ENCODE measurements at places on chromosomes 11 and 22.

DNA sequence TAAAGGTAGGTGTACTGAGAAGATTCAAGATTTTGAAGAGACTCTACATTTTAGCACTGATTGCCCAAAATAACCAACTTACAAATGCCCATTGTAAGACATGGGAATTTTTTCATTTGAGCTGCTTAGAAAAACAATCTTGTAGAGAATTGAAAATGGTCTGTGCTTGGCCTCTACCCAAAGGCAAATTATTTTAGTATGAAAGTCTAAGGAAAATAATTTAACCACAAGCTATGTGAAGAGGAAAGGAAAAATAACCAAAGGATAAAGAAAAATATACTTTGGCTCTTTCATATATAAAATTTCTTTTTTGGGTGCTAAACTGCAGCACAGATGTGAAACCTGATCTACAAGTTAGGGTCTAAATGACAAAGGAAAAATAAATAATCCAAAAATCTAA, 54.9 kb downstream of the ME3 start:
- no peak for DNase-seq

- no peak for DNase-seq
Observed at GRCh38 chr11:102241026-102241425, 76.3 kb upstream of the BIRC3 start.

- DNase-seq: peak; percentile 48
Observed at GRCh38 chr22:17980638-17981051, 43.7 kb downstream of the MICAL3 start.

DNA sequence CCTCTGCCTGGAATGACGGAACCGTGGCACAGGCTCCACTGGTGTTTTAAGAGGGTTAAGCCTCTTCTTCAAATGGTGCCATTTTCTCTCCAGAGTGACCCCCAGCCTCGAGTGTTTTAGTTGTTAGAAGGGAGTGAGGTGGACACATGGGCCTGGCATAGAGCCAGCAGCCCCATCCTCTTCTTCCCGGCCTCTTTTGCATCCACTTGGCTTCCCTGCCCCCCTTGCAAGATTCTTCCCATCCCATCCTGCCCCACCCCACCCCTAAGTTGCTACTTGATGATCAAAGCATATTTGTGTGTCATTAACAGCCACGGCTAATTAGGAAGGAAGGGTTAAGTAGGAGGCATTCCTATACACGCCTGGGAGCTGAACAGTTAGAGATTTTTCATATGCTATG, 72.3 kb upstream of the CRYBB3 start:
- DNase-seq: no peak

DNA sequence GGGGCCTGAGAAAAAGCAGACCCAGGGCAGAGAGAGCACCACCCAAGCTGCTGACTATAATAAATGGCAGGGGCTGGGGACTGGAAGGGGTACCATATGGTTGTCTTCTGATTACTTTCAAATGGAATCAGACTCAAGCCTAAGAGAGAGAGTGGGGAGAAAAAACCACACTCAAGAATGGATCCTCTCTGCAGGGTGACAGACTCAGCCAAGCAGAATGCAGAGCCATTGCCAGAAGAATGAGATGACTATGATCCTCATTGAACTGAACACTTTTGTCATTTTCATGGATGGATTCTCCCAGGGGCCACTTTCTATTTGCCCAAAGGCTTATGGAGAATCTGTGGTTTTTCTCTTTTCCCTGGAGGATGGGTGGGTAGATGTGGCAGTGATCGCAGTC, 8.7 kb downstream of the UBASH3B start:
- no peak for DNase-seq

GRCh38 chr11:92828556-92828955, 140.9 kb upstream of the MTNR1B start:
- no peak for DNase-seq

DNA sequence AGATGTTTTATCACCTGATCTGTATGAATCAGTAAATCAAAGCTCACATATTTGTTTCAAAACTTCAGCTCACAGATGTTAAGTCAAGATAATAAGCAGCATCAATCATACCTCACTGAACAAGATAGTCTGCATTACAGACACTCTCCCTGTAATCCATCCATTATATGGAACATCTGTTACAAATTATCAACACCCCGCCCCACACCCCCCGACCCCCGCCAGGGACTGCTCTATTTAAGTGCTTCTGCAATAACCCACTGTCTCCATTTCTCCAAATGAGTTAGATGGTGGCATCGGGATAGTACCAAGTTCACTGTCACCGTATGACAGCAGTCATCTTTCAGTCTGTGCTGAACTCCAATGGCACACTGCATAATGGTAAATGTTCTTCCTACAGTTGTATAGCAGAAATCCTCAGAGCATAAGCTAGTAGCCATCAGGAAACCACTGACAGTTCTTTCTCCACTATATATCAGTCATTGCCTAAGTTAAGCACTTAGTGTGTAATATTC, 447.0 kb upstream of the ARHGAP42 start:
- no peak for DNase-seq

GRCh38 chr22:42720263-42721044, at the start of gene A4GALT:
A4GALT (minus strand) TSS chr22:42720870; CDS start chr22:42693951, 26,919 bp downstream.
- DNase-seq: peak; percentile 51

DNA sequence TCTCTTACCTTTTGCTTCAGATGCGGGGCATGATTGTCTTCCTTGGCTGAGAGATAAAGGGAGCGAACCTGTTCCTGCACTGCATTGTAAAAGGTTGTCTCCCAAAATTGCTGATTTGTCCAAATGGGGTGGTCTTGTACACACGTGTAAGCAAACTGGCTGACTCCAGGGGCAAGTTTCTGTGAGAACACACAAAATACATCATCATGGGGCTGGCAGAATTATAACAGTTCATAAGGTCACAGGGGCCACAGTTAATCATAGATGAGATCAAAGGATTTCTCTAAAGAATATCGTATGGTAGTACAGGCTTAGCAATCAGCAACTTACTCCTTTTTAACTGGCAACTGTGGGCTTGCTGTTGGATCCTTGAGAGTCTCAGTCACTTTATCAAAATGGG, 194.3 kb downstream of the SWAP70 start:
- DNase-seq: no peak

GRCh38 chr22:42868751-42869251, 11.7 kb upstream of the ARFGAP3 start:
- DNase-seq: peak; percentile 67

- peak; percentile 59 for DNase-seq
Observed at GRCh38 chr11:61126256-61126655, 24.0 kb downstream of the CD5 start.

- no peak for DNase-seq
Observed at GRCh38 chr11:71962428-71963038, 33.7 kb downstream of the RNF121 start.

- DNase-seq: peak; percentile 15
Observed at GRCh38 chr22:47304191-47304831, 541.9 kb downstream of the TBC1D22A start.

DNA sequence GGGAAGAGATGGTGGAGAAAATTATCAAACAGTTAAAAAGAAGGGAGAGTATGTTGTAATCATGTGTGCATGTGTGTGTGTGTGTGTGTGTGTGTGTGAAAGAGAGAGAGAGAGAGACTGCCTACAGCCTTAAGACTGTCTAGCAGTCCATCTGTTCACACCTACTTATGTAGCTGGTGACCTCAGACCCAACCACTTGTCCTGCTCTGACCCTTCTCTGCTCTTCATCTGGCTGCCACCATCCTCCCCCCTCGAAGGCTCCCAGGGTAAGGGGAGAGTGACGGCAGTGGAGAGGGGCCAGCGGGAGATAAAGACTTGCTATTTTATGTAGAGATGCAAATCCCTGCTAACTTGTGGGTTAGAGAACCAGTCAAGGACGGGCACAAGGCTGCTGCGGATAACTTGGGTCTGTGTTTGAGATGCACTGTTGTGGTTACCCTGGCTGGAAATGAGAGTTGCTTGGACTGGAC, 24.9 kb upstream of the GRAMD1B start:
- no peak for DNase-seq

- peak; percentile 91 for DNase-seq
Observed at GRCh38 chr11:44861849-44862557, 88.7 kb downstream of the TP53I11 start.

GRCh38 chr22:40213478-40213877, 35.8 kb downstream of the TNRC6B start:
- peak; percentile 68 for DNase-seq

DNA sequence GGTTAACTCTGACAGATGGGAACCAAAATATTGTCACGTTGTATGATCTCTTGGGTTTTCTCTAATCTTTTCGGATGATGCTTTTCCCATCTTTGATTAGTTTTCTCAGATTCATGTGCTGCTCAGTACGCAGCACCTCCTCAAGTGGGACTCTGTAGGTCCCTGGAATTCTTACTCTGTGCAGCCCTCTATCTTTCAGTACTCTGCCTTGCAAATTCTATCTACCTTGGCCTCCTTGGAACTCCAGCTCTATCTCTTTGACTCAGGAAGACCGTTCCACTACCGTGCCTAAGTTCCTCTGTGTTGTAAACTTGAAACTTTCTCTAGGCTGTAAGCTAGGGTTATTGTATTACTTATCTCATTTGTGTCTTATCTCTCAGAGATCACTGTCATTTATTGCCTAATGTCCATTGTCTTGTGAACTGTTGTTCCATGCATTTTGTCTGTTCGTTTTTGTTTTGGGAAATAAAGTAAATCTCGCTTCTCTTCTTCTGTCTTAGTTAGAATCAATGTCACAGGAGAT, 20.1 kb upstream of the CHORDC1 start:
- DNase-seq: no peak

- no peak for DNase-seq
Observed at GRCh38 chr22:46501701-46502100, 35.7 kb downstream of the CELSR1 start.

GRCh38 chr11:128404437-128404836, 182.9 kb downstream of the ETS1 start:
- DNase-seq: no peak

- peak; percentile 28 for DNase-seq
Observed at GRCh38 chr11:42407341-42407740, 904.5 kb upstream of the API5 start.

GRCh38 chr11:74838188-74838587, 89.5 kb downstream of the RNF169 start:
- no peak for DNase-seq

GRCh38 chr22:43370036-43370435, 26.9 kb upstream of the SCUBE1 start:
- peak; percentile 31 for DNase-seq

DNA sequence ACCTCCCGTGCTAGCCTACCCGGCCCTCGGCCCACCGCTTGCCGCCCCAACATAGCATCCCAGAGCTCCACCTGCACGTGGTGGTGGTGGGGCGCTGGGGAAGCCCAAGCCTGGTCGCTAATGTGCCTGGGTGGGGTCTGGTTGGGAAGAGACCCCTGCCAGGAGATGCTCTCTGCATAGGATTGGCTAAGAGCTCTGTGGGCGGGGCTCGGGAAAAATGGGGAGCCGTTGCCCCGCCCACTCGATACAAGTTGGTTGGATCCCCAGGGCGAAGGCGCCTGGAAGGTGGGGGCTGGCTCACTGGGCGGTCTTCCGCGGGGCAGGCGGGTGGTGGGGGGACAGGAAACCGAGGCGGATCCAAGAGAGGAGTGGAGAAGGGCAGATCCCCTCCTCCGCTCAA, 7.6 kb downstream of the LRRC10B start:
- no peak for DNase-seq

DNA sequence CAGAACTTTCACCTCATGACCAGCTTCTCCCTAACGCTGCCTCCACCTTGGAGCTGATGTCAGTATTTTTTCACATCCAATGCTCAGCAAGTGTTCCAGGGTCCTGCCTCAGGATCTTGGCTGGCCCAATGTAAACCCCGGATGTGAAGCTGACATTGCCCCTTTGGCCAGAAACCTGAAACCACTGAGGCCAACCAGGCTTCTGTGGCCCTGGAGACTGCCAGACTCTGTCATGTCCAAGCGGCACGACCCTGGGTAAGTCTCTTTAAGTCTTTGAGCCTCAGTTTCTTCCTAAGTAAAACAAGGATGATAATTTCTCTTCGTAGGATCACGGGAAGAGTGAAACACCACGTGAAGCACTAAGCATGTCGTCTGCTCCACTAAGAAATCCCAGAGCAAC, 22.8 kb downstream of the SERPIND1 start:
- DNase-seq: no peak

- no peak for DNase-seq
Observed at GRCh38 chr11:5188201-5188600, 12.3 kb downstream of the OR51V1 start.

DNA sequence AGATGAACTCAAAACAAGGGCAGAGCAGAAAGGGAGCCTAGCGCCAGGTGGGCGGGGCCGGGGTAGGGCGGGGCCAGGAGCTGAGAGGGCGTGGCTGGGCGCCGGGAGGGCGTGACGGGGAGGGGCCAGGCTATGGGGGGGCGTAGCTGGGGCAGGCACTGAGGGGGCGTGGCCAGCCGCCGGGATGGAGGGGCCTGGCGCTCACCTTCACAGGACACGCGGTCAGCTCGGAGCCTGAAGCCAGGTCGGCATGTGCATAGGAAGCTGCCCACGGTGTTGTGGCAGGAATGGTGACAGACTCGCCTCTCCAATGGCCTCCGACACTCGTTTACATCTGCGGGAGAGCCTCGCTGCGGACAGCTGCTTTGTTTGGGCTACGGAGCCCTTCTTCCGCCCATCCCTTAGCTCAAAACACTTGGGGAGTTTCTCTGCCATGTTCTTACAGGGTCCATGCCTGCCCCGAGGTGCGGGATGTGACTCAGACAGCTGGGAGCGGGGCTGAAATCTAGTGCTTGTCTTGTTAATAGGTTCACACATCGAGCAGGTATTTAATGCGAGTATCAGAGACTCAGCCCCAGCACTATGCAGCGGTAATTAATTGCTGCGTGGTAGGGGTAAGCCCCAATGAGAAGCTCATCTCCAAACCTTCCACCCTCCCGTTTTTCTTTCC, 13.4 kb downstream of the VWCE start:
- peak; percentile 82 for DNase-seq

DNA sequence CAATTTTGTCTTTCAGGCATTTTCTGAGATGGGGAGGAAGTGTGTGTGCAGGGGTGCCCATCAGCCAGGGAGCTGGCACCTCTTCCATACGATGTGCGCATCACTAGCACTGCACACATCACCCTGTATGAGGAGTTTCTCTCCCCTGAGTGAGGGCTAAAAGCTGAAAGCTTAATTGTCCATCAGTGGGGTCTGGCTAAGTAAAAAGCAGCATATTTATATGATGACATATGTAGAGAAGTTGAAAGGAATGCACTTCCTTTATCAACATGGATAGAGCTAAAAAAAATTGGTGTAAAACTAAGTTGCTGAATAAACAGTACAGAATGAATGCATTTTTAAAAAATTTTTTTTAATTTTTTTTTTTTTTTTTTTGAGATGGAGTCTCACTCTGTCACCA, 4.0 kb downstream of the VSTM5 start:
- no peak for DNase-seq

- DNase-seq: no peak
Observed at GRCh38 chr11:130650456-130651030, 202.1 kb downstream of the ADAMTS15 start.

GRCh38 chr11:63845303-63845702, 6.4 kb downstream of the MARK2 start:
- no peak for DNase-seq

- peak; percentile 23 for DNase-seq
Observed at GRCh38 chr11:26777372-26777808, 55.5 kb upstream of the SLC5A12 start.

DNA sequence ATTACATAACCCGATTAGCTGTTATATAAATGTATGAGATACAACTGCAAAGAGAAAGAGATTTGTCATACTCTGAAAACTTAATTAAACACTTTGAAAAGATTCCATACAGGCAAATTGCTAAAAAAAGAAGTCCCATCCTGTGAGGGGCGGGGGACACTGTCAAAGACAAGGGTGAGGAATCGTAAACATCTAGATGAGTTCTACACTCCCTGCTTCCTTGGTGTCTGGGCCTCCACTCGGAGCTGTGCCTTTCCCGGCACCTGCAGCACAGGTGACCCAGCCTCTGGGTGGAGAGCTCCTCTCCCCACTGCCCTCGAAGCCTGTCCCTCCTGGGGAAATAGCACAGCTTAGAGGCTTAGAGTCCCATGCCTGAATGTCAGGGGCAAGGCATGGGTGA, 69.2 kb upstream of the CRYBB3 start:
- DNase-seq: no peak

All from stomach (tissue), 19 donors.